ENCODE measurements at places on chromosomes 12 and 14.

DNA sequence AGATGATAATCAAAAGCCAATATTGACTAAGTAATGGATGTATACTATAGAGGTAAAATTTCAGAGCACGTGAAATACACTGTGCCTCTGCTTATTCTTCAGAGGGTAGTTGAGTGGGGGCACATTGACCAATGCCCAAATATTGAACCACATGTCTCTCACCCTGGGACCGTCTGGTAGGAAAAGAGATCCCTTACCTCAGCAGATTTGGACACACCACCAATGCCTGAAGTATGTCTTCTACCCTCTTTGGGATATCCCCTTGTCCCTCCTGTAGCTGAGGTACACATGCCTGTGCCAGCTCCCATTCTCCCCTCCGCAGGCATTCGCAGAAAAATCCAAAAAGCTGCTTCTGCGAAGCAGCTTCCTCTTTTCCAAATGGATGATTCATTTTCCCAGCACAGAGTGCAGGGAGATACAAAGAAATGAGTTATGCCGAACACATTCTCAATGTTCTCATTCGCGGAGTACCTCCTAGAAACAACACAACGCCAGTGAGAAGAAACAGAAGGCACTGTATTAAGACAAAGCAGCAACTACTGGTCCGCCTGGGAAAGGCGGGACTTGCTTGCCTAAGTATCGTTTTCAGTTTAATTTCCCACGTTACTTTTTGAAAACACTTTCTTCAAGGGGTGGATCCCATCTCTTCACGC lies 691 bp downstream of the ZFYVE26 start:
- DNase-seq = peak; percentile 40

- DNase-seq = no peak
Observed at GRCh38 chr12:94258593-94258992, 110.2 kb downstream of the PLXNC1 start.

DNA sequence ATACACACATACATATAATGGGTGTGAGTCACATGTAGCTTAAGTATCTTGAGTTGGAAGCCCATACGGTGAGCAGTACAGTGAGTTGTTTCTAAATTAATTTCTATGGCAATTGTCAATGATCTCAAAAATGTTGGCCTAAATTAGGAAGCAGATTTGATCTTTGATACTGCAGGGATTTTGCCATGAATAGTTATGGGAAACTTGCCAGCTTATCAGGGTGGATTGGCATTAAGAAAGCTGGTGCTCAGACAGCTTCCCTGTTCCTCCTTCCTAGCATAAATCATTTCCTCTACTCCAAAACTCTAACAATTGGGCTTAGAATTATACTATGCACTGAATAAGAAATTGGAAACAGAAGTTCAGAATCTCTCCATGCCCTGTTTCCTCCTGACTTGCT lies 150.9 kb upstream of the FRMD6 start:
- DNase-seq = no peak

GRCh38 chr12:3658327-3659163 lies 94.4 kb downstream of the CRACR2A start:
- DNase-seq = peak; percentile 24

GRCh38 chr14:68564191-68564825 lies 228.6 kb downstream of the ZFP36L1 start:
- no peak for DNase-seq

Measured in KBM-7 (cell line).